NCI-H2107 (cell line): ENCODE measurements at places on chromosomes 6 and 20.

GRCh38 chr6:105214668-105215067 lies 34.9 kb upstream of the POPDC3 start:
- no peak for DNase-seq

DNA sequence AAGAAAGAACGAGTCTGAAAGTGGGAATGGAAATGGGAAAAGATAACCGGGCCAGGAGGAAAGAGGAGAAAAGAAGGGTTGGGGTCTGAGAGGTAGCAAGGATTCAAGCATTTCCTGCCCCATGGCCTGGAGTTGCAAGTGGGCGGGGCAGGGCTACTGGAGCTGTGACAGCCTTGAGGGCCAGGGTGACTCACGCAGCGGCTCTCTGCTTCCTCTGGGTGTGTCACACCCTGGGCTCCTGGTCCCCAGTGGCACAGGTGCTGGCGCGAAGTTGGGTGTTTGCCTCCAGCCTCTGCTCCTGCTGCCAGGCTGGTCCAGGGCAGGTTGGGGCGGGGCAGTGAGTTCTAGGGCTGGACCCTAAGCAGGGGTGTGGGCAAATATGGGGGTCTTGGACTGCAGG lies 3.3 kb upstream of the ULBP3 start:
- DNase-seq: no peak

GRCh38 chr20:4545526-4545925 lies 176.2 kb upstream of the PRND start:
- no peak for DNase-seq

DNA sequence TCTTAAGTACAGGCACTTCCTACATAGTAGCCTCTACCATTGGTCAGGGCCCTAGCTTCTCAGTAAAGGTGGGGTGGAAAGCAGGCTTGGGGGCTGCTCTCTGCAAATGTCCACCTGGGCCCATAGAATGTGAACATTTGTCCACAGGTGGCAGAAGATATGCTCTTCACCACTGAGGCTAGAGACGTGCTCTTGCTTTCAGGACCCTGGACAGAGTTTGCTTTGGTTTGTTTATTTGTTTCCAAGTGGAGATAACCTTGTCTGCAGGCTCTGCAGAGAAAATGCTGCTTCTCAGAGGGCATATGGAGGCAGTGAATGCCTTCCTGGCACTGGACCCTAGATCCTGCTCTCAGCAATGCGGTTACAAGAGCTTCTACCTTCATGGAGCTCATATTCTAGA lies 129.0 kb downstream of the F13A1 start:
- no peak for DNase-seq

DNA sequence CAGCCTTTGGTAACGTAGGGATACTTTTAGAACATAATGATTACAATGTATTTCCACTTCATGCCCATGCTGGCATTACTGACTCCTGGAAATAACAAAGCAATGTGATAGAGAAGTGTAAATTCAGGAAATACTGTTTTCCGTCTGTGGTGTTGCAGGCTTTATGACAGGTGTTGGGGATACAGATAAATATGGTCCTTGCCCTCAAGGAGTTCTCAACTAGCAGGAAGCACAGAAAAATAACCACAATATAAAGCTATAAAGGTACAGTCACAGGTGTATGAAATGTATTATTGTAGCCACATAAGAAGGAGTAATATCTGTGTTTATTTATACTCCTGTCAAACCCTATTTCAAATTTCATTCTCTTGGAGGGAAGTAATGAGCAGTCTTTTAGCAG lies 12.9 kb upstream of the LAMP5 start:
- DNase-seq: no peak

DNA sequence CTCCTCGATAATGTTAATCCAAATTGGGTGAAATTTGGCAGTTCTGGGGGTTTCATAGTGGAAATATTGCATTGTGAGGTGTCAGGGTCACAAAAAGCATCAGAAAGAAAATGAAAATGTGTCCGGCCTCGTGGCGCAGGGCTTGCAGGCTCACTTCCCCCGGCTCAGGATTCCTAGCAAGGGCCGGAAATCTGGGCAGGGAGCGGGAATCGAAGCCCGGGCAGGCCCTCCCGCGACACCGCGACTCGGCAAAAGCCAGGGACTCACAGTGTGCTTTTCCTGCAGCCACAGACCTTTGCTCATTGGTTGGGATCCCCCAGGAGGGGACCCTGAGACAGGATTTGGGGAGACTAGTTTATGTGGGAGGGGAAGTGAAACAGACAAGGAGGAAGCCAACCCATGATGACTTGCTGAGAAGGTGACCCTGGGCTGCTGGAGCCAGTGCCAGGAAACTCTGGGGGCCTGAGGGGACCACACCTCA lies 847 bp upstream of the CD93 start:
- no peak for DNase-seq

DNA sequence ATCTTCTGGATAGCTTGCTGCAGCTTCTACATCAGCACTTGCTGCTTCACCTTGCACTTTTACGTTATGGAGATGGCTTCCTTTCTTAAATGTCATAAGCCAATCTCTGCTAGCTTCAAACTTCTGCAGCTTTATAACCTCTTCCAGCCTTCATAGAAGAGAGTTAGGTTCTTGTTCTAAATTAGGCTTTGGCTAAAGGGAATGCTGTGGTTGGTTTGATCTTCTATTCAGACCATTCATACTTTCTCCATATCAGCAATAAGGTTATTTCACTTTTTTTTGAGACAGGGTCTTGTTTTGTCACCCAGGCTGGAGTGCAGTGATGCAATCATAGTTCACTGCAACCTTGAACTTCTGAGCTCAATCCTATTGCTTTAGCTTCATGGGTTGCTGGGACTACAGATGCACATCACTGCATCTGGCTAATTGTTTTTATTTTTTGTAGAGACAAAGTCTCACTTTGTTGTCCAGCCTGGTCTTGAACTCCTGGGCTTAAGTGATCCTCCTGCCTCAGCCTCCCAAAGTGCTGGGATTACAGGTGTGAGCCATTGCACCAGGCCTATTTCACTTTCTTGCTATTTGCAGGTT lies 12.2 kb upstream of the CST3 start:
- DNase-seq: no peak

GRCh38 chr6:17584241-17584803 lies 15.8 kb upstream of the FAM8A1 start:
- peak; percentile 26 for DNase-seq

GRCh38 chr6:144588697-144589325 lies 303.7 kb downstream of the UTRN start:
- no peak for DNase-seq

- DNase-seq: no peak
These were observed 72.3 kb downstream of the RNGTT start for GRCh38 chr6:88890860-88891845.

DNA sequence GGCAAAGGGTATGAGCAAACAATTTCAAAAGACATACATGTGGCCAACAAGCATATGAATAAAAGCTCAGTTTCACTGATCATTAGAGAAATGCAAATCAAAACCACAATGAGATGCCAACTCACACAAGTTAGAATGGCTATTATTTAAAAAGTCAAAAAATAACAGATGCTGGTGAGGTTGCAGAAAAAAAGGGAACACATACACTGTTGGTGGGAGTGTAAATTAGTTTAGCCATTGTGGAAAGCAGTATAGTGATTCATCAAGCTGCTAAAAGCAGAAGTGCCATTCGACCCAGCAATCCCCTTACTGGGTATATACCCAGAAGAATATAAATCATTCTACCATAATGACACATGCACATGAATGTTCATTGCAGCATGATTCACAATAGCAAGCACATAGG lies 6.7 kb upstream of the KHDC1L start:
- DNase-seq: no peak

GRCh38 chr20:50523552-50524167 lies 13.5 kb downstream of the PTPN1 start:
- no peak for DNase-seq

GRCh38 chr20:60132827-60133670 lies 174.8 kb downstream of the CDH26 start:
- no peak for DNase-seq

GRCh38 chr6:7996538-7997111 lies 67.6 kb downstream of the BLOC1S5 start:
- DNase-seq: no peak

- no peak for DNase-seq
These were observed 167.6 kb downstream of the UNC5CL start for GRCh38 chr6:40871424-40871823.

GRCh38 chr6:69957985-69958559 lies 91.7 kb downstream of the COL19A1 start:
- no peak for DNase-seq

DNA sequence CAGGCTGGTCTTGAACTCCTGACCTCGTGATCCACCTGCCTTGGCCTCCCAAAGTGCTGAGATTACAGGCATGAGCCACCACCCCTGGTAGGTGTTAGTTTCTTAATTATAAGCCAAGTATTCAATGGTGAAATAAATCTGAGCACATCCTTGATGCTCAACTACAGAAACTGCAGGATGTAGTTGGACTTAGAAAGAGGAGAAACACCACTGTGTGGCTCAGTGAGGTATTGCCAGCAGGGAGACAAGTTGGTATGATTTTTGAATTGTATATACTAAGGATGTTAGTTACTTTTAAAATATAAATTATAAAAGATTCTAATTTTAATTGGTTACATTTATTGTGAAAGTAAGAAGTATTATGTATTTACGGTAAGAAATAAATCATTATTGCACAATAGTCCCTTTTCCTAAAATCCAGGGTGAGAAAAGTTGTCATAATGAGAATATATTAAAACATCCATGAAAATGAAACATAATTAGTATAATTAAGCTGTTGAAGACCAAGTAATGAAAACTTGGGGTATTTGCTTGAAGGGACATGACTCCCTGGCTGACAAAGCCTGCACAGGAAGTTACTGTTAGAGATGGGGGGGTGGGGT lies 17.6 kb downstream of the SLC18B1 start:
- no peak for DNase-seq

DNA sequence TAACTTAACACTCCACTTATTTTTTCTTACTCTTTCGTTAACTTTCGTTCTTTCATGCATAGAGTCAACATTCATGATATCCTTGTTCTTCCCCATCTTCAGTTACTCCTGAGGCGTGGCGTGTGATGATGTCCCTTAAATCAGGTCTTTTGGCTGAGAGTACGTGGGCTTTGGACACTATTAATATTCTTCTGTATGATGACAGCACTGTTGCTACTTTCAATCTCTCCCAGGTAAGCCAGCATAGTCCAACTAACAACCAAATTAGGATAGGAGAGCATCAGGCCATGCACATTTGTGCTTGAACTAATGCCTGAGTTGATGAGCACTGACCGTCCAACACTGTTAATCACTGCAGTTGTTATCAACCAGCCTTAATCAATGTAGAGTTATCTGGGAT lies 119.6 kb downstream of the TMEM242 start:
- DNase-seq: no peak

- DNase-seq: no peak
These were observed 185.4 kb downstream of the BCAS1 start for GRCh38 chr20:53884859-53885541.

DNA sequence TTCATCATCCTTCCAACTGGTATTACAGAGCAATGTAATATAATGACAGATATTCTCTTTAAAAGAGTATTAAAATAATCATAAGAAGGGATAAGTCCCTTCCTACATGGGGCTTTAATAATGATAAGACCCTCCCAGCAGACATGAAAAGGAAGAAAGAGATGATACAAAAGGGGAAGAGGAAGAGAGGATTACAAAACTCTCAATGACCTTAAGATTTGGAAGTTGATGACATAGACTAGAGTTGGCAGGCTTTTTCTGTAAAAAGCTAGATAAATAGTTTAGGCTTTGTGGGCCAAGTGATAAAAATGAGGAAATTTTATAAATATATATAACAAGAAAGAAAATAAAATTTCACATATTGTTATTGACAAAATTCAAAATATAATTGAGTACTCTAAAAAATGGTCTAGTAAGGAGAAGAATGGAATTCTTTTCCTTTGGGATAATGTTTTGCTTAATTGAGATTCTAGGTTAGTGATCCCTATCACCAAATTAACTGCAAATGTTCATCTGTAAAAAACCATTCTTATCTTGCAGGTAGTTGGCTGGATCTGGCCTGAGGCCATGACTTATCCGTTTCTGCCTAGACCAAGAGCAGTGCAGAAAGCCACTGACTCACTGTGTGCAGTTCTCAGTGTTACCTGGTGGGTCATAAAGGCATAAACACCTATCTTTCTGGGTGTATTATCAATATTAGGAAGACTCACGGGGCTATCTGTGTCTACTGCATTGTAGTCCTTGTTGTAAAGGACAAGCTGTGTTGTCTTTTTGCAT lies 11.0 kb downstream of the RIPOR2 start:
- no peak for DNase-seq

GRCh38 chr20:62628691-62629090 lies 13.6 kb upstream of the SLCO4A1 start:
- no peak for DNase-seq

DNA sequence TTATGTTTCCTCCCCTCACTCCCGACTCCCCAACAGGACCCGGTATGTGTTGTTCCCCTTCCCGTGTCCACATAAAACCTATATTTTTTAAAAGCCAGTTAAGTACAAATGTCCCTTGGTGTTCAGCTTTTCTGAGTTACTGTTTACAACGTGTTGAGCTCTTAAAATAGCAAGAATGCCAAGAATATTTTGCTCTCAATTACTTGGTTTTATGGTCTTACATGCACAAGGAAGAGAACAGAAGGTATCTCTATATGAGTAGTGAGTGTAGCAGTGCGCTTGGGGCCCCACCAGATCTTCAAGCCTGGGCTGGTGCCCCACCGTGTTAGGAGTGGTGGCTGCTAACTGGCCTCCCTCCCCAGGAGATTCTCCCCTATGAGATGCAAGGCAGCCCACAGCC lies 75.3 kb downstream of the RIN2 start:
- no peak for DNase-seq

DNA sequence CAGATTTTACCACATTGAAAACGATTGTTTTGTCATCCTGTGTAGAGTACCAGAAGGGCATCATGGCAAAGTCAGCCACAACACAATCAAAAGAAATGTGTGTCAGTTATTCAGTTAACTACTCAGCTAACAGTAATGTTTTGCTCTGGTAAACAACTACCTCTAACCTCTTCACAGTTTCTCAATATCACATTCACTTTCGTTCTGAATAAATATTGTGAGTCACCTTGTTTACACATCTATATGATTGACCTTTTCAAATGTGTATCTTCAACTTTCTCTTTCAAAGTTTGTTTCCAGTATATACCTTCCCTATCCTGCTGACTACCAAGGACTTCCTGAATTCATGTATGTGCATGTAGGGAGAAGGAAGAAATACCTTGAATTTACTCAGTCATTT lies 216.6 kb upstream of the UFL1 start:
- DNase-seq: no peak

GRCh38 chr6:37952027-37952426 lies 132.5 kb downstream of the ZFAND3 start:
- DNase-seq: no peak

DNA sequence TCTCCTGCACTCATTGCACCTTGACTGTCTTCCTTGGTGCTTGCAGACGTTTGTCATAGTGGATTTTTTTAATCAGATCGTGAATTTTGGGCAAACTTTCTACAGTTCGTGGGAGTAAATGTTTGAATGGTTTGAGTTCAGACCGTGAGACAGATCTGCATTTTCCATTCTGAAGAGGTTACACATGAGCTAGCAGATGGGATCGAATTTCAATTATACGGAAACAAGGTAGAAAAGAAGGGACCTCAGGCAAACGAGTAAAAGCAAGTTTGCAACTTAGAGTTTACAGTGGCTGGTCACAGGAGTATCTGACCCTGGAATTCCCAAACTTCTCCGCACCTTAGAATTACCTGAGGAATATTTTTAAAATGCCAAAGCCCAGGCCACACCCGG lies 17.2 kb upstream of the NCR2 start:
- DNase-seq: no peak

- DNase-seq: no peak
These were observed 412.8 kb downstream of the CD83 start for GRCh38 chr6:14530385-14530784.

- DNase-seq: no peak
These were observed 37.3 kb upstream of the BTN3A2 start for GRCh38 chr6:26327450-26328264.

GRCh38 chr6:37524025-37524969 lies 24.6 kb upstream of the CCDC167 start:
- DNase-seq: no peak
